CD8-positive, alpha-beta T cell (primary cell): ENCODE measurements at places on chromosomes 16 and 17.
A peak's percentile ranks its signal among the peaks of the same experiment; 100 is the strongest.

DNA sequence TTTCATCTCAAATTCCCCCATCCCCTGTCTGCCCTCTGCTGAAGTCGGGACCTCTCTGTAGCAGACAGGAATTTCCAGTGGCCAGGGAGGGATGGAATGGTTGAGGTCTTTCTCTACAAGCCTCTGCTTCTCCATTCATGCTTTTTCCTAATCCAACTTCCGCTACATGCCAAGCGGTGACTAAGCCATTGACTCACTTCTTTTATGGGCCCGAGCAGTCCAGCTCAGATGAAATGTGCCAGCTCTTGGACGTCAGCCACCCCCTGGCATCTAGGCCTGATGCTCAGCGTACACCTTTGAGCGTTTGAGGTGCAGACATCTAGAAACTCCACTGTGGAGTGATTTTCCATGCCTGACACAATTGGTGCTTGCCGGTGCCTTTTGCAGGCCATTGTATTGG, 40.7 kb upstream of the GPR139 start:
- no peak for DNase-seq

DNA sequence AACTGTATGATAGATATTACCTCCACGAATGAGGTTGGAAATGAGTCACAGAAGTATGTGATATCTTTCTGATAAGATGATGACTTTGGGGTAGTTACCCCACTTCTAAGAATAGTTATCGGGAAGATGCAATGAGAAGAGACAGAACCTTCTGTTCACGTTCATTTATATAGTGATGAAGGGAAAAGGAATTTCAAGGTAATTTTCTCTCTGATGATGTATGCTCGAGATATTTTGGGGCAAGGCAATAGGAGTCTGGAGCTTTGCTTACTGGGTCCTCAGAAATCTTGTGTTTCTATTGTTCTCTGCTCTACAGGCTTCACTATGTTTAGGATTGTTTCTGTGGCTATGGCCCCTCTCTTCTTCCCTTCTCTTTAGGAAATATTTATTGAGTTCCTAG, 1389.6 kb downstream of the CDH8 start:
- DNase-seq = no peak

DNA sequence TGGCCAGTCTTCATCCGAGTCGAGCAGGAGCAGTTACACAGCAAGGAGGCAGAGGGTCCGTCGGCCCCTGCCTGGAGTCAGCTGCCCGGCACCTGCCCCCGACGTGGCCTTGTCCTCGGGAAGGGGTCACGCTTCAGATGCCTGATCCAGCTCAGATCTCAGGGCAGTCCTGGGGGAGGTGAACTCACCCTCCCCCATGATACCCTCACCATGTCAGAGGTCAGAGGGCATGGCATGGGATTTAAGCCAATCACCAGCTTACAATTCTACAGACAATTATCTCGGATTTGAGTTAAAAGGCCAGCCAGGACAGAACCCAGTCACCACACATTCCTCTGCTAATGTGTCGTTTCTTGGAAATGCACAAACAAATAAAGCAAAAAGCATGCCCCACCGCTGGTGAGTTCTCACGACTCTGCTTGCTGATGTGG, 211.3 kb downstream of the FOXL1 start:
- DNase-seq = no peak

DNA sequence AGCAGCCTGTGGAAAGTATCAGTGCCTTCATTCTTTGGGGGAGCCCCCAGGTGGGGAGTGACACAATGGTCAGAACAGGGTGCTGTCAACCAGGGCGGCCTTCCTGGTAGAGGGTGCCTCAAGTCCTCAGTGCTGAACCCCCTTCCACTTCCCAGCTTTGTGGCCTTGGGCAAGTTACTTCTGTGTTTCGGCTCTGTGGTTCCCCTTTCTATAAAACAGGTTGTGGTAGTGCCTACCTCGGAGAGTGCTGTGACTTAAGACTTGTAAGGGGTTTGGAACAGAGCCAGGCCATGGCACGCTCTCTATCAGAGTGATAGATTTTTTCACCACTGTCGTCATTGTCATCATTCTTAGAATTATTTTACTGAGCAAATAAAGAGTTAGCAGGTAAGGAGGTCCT, 141.1 kb downstream of the CCDC182 start:
- DNase-seq = peak; percentile 62

DNA sequence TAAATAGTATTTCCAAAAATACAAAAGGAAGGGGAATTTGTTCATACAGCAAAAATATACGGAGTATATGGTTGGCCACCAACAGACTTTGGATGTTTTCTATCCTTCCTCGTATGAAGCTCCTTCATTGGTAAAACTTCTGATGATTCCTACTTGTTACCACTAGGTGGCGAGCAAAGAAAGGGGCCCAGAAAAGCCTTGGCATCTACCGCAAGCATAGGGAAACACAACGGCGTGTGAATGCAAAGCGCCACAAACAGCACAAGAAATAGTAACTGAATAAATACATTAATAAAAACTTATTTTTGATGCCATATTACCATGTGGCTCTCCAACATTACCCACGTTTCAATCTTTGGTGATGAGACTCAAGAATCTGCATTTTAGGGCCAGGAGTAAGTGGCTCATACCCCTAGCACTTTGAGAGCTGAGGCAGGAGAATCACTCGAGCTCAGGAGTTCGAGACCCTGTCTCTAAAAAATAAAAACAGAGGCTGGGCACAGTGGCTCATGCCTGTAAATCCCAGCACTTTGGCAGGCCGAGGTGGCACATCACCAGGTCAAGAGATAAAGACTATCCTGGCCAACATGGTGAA, 34.5 kb downstream of the YWHAE start:
- DNase-seq = peak; percentile 49

DNA sequence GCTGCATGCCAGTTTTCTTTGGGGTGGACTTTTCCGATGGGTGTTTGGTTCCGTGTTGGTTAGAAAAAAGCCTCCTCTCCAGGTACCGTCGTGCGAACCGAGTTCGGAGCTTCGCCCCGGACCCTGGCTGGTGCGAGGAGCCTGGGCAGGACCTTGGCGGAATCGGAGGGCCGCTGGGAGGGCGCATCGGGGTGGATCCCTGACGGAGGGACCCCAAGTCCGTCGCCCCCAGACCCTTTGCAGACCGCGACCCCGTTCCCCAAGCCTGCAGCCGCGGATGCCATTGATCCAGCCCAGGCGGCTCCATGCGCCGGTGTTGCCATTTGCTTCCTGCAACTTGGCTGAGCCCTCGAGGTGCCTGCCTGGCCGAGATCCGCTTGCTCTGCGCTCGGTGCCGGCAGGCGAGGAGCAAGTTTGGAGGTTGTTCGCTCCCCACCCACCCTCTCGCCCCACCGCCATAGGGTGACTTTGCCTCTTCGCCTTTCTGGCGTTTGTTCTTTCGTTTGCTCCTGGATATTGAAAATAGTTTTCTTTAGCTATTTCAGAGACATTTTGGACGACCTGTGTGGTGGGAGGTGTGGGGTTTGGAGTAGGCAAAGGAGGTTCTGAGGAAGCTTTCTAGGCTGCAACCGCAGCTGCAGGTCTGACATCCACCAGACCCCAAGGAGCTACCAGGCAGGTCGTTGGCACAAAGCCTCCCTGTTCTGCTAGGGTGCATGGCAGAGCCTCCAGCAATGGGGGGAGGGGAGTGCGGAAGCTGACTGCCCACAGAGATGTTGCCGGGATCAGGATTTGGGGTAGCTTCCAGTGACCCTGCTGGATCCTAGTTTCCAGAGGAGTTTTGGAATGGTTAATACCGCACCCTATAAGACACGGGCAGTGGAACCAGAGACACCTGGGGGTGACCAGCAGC, 58.2 kb downstream of the RAP1GAP2 start:
- DNase-seq = no peak

DNA sequence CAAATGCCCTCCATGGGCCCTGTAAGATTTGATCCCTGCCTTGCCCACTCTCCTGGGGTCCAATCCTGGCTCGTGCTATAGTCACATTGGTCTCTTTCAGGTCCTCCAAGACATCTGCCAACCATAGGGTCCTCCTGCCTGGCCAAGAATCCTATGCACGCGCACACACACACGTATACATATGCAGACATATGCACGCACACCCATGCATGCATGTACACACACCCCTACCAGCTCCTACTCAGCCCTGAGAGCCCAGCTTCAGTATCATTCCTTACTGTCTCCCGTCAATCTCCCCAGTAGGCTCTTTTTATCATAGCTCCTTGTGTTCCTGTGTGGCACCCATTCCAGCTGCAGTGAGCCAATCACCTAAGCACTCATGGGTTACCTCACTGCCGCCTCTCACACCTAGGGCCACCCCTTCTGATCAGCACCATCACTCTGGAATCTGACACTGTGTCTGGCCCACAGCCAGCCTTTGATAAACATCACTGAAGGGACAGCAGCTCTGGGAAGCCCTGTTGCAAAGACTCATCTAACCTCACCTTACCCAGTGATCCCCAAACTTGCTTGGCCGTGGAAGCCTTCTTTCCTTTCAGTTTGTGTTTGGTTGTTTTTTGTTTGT, 7.9 kb upstream of the DNAH17 start:
- no peak for DNase-seq

- no peak for DNase-seq
These were observed 40.6 kb upstream of the PITPNM3 start for GRCh38 chr17:6596941-6597340.

- no peak for DNase-seq
These were observed 39.7 kb upstream of the PVALEF start for GRCh38 chr17:81125573-81126081.

DNA sequence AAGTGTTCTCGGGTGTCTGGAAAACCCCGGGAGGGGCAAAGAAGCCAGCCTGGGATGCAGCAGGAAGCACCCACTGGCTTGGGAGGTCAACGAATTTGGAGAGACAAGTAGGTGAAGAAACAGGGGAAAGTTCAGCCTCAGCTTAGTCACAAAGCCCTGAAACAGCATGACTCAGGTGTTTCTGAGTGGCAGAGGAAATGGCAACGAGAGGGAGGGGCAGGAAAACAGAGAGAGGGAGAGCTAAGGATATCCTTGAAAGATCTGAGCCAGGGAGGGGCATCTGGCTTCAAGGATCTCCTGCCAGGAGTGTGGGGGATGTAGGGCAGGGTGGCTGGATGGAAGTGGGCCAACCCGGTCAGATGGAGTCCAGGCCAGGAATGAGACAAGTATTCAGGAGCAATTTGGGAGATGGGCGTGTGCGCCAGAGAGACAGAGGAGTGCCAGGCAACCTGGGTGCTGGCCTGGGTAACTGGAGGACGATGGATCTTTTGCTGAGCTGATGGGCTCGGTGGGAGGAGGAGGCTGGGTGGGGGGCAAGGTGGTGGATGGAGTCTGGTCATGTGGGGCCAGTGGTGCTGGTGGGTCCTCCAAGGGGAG, 27.2 kb downstream of the ABCC3 start:
- DNase-seq = no peak

DNA sequence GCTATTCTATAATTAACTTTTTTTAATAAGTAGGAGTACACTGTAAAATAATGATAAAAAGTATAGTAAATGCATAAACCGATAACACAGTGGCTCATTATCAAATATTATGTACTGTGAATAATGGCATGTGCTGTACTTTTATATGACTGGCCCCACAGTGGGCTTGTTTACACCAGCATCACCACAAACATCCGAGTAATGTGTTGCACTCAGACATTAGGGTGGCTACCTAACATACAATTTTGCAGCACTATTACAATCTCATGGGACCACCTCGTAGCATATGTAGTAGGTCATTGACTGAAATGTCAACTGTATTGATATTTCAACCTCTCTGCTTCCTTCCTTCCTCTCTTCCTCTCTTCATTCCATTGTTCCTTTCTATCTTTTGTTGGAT, 51.7 kb downstream of the TBX4 start:
- no peak for DNase-seq

DNA sequence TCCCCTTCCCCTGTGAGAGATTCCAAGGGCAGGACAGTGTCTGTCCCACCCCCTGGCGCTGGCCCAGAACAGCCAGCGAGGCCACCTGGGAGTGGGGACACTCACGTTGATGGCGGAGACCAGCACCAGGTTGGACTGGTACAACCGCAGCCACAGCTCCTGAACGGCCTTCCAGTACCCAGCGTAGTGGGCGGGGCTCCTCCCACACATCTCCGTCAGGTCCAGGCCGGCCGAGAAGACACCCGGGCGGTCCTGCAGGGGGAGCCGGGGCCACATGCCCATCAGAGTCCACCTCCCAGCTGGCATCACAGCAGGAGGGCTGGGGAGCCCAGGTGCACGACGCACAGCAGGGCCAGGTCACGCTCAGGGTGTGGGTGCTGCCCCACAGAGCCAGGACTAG, 7.1 kb downstream of the ECI1 start:
- no peak for DNase-seq

- no peak for DNase-seq
These were observed 25.3 kb upstream of the SEC14L1 start for GRCh38 chr17:77115510-77115909.

DNA sequence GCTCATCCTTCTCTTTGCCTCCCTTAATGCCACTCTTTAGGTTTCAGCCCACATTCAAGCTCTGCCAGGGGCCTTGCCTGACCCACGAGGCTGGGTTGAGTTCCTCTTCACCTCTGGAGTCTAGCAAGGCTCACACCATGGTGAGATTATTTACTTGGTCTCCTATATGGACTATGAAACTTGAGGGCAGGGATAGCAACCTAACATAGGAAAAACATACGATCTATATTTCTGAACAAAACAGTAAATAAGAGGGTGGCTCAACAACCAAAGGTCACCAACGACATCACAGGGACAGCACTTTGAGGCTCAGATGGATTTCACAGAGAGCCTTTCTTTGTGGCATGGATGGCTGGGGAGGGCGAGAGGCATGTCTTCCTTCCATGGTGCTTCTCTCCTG, 197.0 kb downstream of the MAF start:
- DNase-seq = no peak

- no peak for DNase-seq
These were observed 8.6 kb downstream of the SLC7A5 start for GRCh38 chr16:87860553-87861299.

DNA sequence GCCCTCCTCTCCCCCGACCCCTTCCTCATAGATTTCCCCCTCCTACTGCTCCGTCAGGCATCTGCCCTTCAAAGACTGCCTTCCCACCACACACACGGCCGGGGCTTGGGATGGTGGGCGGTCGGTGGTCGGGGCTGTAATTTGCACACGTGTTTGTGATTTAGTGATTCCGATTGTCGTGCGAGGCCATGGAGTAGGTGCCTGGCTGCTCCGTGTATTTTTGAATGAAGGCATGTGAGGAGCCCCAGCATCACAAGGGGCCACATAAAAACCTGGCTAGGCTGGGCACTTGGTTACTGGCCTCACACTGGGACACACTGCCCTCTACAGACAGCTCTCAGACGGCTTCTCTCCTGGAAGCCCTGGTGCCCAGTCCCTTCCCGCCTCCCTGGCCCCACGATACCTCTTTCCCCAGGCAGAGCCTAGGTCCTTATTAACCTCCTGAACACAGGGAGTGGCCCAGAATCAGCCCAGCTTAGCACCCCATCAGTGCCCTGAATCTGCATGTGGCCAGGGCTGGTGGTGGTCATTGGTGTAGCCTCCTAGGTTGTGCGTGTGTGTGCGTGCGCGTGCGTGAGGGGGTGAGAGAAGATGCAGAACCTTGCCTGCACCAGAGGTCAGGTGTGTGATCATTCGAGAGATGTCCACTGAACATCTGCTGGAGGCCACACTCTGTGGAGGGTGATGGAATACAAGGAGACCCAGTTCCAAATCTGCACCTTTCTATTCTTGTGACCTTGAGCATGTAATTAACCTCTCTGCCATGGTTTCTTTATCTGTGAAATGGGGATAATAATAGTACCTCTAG, 1.3 kb upstream of the SOCS1 start:
- no peak for DNase-seq

GRCh38 chr16:4399001-4399730, 17.2 kb downstream of the CORO7 start:
- no peak for DNase-seq

- no peak for DNase-seq
These were observed 989.0 kb downstream of the CDH11 start for GRCh38 chr16:64132759-64133361.
